Stimulated activated CD8-positive, alpha-beta memory T cell treated with anti-CD3 and anti-CD28 coated beads, Interleukin-4, amount 100 ng/mL, for 4 hours (primary cell): ENCODE measurements at places on chromosomes 6 and 20.

- DNase-seq: no peak
These were observed 84.3 kb downstream of the FILIP1 start for GRCh38 chr6:75409286-75409685.

GRCh38 chr6:118524686-118525085 lies 23.4 kb upstream of the PLN start:
- DNase-seq: no peak

GRCh38 chr6:16273256-16273655 lies 34.9 kb downstream of the GMPR start:
- DNase-seq: no peak

- no peak for DNase-seq
These were observed 35.8 kb downstream of the MEI4 start for GRCh38 chr6:77688649-77689048.

DNA sequence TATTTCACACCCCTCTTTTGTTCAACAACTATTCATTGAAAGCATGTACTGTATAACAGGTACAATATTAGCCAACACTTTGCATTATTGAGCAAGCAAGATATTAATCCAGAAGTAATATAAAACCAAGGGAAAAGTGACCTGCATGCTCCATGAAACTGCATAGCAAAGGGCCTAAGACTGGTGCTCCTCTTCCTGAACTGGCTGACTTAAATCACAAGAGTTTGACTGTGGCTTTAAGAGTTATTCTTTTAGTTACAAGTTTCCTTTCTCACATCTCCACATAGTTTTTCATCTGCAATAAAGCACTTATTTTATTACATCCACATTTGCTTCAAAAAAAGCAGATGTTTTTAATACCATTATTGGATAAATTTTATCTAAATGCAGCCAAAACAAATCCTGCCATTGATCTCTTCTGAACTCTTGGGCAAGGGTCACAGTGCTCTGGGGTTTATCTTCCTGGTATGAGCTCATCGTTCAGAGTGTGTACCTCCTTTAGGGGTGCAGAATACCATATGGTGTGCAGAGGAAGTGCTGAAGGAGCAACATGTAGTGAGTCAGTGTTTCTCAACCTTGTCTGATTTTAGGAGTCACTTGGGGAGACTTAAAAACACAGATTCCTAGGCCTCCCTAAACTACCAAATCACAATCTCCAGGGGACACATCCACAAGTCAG lies 1225.9 kb upstream of the MAP3K7 start:
- no peak for DNase-seq

DNA sequence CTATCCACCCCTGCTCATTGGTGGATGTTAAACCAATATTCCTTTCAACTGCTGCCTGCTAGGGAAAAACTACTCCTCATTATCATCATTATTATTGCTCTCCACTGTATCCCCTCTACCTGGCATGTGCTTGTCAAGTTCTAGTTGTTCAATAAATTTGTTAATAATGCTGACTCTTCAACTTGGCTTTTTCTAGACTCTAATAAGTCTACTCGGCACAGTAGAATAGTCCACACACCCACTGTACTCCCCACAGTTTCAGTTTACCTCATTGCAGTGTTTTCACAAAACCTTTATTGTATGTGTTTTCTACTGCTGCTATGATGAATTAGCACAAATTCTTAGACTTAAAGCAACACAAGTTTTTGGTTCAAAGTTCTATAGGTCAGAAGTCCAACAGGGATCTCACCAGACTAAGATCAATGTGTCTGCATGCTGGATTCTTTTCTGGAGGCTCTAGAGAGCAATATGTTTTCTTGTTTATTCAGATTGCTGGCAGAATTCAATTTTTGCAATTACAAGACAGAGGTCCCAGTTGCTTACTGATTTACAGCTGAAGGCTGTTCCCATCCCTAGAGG lies 13.1 kb downstream of the BTN3A1 start:
- no peak for DNase-seq

DNA sequence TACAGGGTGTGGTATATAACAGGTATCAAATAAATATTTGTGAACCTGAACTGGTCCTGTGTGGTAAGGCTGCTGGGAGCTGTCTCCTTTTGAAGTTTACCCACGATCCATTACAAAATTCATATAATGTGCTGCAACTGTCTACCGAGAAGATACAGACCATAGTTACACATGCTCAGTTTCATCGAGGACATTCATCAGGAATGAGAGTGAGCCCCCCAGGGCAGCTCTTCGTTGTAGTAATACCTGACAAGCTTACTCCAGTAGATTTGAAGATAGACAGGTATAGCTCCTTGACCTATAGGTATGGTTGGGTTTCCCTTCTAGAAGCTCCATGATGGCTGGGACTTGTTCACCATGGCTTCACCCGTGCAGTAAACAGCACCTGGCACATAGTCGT lies 25.7 kb downstream of the ARMC2 start:
- DNase-seq: no peak

DNA sequence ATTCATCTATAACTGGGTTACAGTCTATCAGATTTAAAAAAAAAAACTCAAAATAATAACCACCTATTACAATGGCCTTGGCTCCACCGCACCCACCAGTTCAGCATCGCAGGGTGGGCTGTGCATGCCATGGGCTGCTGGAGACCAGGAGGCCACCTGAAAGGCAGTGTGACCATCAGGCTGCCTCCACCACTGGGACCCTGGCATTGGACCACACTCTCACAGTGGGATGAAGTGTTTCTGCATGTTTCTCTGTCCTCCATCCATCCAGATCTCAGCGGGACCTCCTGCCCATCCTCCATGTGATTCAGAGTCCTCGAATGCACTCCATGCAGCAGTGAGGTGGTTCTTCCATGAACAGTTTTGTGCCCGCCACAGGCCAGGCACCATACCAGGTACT lies 206.1 kb upstream of the CST7 start:
- no peak for DNase-seq

DNA sequence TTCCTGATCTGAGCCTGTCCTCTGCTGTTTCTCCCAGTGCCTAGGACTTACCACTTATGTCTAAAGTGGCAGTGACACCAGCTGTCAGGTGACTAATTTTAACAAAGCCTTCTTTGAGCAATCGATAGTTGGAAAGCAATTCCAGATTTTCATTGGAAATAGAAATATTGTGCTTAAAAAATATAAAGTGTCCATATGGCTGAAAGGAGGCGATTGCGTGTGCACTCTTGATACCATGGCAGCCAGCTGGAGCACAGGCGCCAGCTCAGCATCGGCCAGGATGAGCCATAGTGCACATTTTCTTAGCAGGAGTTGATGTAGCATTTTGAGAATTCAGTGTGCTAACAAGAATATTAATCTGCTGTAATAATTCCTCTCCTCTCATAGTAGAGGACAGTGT lies 70.0 kb downstream of the LRRC1 start:
- DNase-seq: no peak

GRCh38 chr6:107756660-107757355 lies 67.3 kb downstream of the SCML4 start:
- DNase-seq: no peak

DNA sequence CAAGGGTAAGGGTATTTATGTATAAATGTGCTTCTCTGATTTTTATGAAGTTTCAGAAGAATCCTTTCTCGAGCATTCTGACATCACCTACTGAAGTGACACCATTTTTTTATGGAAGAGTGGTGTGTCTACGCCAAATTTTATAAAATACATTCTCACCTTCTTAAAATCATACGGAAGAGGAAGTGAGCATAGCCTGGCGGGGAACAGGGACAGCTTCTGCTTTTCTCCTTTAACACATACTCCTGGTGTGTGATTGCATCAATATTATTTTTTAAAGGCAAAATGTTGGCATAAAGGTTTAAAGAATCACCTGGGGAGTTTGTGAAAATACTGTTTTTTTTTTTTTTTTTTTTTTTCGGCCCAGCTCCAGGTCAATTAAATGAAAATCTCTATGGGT lies 733.6 kb upstream of the MAN1A1 start:
- DNase-seq: no peak

DNA sequence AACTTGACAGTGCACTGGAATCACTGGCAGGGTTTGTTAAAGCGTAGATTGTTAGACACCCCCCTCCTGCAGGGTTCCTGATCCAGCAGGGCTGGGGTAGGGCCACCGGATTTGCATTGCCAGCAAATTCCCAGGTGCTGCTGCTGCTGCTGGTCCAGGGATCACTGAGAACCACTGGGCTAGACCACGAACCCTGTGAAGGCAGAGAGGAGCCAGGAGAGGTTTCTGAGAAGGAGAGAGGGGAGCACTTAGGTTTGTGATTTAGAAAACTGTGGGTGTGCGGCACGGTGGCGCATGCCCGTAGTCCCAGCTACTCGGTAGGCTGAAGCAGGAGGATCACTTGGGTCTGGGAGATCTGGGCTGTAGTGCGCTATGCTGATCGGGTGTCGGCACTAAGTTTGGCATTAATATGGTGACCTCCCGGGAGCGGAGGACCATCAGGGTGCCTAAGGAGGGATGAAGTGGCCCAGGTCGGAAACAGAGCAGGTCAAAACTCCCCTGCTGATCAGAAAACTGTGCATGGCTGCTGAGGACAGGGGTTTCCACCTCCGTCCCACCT lies 53.6 kb upstream of the FAM83D start:
- no peak for DNase-seq

DNA sequence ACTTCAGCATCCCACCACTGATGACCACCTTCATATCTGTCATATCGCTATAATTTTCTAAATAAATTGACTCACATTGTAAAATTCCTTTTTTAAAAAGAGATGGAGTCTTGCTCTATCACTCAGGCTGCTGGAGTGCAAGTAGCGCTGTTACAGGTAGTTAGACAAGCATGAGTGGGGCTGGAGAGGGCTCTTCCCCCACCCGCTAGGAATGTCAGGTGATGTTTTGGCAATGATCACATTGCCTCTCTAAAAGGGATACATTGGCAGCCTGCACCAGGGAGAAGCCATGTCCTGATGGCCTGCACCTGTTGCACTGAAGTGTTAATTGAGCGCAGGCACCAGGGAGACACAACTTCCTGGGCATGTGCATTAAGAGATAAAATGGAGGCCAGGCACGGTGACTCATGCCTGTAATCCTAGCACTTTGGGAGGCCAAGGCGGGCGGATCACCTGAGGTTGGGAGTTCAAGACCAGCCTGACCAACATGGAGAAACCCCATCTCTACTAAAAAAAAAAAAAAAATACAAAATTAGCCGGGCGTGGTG lies 16.9 kb upstream of the SLC22A16 start:
- no peak for DNase-seq

GRCh38 chr6:75430631-75431325 lies 62.8 kb downstream of the FILIP1 start:
- DNase-seq: no peak

DNA sequence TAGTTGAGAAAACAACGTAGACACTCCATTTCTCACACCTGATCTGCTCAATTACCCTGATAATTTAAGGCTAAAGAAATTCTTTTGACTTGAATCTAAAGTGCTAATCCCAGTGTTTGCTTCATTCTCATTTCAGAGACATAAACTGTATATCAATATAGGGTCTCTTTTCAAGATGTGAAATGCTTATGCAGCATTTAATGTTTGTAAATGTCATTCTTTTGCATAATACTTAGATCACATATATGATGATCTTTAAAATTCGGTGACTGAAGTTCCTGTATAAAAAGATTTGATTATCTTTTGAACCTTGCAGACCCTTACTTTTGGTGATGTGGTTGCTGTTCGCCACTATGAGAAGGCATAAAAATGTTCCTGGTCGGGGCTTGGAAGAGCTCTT lies 3.9 kb downstream of the FABP7 start:
- no peak for DNase-seq

- DNase-seq: no peak
These were observed 37.7 kb upstream of the NOL4L start for GRCh38 chr20:32622585-32623468.

- no peak for DNase-seq
These were observed 220.4 kb upstream of the ARID1B start for GRCh38 chr6:156556811-156557210.

GRCh38 chr6:12815884-12816600 lies 99.5 kb downstream of the PHACTR1 start:
- DNase-seq: no peak

GRCh38 chr6:35663447-35664235 lies 25.1 kb downstream of the FKBP5 start:
- no peak for DNase-seq

DNA sequence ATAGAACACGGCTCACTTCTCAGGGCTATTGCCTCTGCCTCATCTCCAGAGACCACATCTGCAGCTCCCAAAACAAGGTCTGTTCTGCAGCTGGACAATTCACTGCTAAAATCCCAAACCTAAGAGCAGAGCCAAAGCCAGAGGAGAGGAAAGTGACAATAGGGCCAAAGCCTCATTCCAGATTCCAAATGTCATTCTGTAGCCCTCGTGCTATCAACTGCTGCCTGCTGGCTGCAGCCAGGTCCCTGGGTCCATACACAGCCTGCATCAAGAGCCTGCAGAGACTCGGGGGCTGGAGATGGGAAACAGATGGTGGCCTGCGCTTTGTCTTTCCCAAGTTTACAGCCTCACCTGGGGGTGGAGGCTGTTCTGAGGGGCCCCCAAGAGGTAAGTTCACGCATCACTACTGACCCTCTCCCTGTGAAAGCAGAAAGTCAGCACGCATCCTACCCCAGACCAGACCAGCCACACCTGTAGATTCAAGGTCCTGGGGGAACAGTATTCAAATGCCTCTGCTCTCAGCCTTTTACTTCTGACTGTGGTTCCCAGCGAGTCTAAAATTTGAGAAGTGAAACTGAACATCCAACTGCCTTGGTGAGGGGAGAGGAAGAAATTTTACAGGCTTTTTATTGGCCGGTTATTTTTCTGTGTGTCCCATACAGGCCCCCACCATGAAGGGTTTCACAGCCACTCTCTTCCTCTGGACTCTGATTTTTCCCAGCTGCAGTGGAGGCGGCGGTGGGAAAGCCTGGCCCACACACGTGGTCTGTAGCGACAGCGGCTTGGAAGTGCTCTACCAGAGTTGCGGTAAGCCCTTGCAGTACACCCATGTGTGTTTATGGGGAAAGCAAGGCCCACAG lies at the start of gene LY86:
LY86 (plus strand) TSS at position 657 of the 860 bp plus-strand sequence; CDS start at position 672, 15 bp downstream.
- no peak for DNase-seq

DNA sequence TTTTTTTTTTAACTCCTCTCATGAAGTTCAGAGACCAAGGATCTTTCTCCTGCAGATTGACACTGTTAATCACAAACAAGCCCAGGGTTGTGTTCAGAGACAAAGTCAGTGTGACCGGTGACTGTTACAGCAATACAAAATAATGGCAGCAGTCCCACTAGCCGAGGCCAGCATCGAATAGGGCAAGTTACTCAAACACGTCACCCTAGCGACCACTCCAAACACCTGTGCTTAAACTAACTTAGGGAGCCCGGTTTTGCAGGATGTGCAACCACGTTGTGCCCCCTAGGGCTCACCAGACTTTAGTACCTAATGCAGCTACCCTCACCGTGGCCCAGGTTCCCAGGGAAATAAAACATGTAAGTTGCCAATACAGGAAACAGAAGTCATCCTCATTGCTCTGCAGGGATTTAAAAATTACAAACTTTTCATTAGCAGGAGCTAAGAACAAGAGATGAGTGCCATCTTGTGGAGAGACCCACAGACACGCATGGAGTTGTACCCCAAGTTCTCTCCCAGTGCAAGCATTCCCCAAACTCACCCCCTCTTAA lies 38.1 kb downstream of the FAM50B start:
- no peak for DNase-seq

GRCh38 chr6:90547991-90548390 lies 38.9 kb downstream of the MAP3K7 start:
- DNase-seq: no peak

GRCh38 chr20:50658804-50659380 lies 32.5 kb downstream of the RIPOR3 start:
- DNase-seq: no peak
